Ovary (tissue), 10 donors: ENCODE measurements at places on chromosomes 11 and 22. TPM values are rescaled to one million over a fixed set of nuclear protein-coding genes. Genes with fewer than 3 reads are reported as not detected.

The ATF4 gene
- 212 TPM for total RNA-seq

The IGSF9B gene
- total RNA-seq = 8.8 TPM

The TRPC6 gene
- total RNA-seq = 1.1 TPM

The SPON1 gene
- 18.3 TPM for total RNA-seq

The SYCE3 gene
- not detected for total RNA-seq

- no peak for DNase-seq
These were observed 26.6 kb downstream of the PHLDB1 start for GRCh38 chr11:118633979-118634378.

DNA sequence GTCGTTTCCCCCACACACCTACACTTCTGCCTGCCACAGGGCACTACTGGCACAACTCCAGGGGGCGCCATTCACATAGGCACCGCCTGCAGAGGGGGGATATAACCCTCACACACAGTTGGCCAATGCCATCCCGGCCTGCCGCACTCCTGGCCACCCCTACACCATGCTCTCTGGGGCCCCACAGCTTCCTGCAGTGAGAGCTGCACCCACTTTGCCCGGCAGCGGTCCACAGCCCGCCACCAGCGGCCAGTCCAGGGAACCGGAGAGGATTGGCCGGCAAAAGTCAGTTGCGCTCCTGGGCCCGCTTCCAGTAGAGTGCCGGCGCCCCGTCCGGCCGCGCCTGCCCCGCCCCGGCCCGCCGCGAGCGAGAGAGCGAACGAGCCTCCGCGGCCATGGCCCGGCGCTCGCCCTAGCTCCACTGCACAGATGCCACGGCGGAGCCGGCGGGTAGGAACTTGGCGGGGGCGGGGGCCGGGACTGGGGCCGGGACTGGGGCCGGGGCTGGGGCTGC is 25.6 kb upstream of the SUSD2 start:
- peak; percentile 85 for DNase-seq

DNA sequence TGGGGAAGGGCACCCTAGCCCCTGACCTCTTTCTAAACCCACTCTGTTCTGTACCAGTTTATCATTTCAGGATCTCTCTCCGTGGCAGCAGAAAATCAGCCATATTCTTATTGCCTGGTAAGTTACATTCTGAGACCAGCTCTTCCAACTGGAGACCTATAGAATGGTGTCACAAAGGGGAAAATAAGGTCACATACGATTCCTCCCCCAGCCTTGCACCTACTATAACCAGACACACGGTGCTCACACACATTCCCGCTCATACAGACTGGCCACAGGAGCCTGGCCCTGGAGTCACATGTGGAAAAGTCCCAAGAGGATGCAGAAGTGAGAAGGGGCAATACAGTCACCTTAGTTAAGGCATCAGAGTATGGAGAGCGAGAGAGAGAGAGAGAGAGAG is 7.5 kb downstream of the MS4A8 start:
- DNase-seq = no peak

GRCh38 chr11:59573216-59573615 is 42.4 kb downstream of the OSBP start:
- DNase-seq = no peak

GRCh38 chr22:41838842-41839618 is 6.1 kb downstream of the SREBF2 start:
- no peak for DNase-seq

DNA sequence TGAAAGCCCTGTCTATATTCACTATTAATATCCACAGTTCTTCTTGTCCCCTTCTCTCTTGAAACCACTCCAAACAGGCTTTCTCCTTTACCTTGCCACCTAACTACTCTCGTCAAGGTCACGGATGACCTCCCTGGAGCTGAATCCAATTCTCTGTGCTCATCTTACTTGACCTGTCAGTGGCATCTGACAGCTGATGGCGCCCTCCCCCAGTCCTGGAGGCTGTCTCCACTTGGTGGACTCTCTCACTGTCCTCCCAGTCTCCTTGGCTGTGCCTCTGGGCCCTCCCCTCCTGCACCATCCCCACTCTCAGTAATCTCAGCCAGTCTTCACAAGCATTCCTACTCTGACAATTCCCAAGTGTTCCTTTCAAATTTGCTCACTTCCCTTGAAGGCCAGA is 8.7 kb downstream of the TNKS1BP1 start:
- DNase-seq = no peak

- no peak for DNase-seq
These were observed 15.3 kb upstream of the POLA2 start for GRCh38 chr11:65246506-65246905.

DNA sequence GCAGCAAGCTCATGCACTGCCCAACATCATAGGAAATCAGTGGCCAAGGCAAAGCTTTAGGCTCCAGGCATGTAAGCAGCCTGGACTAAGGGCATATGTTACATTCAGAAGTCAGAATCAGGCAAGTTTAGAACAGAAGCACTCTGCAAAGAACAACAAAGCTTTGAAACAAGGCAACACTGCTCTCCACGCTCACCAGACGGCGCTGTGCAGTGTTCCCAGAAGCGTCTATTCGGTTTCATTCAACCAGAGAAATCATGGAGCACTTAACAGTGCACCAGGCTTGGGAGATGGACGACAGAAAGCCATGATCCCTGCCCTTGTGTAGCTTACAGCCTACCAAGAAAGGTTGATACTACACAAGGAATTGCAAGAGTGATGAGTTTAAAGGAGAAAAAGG is 555.8 kb downstream of the BUD13 start:
- no peak for DNase-seq

GRCh38 chr11:56923116-56923515 is 65.6 kb upstream of the OR5AK2 start:
- DNase-seq = no peak

DNA sequence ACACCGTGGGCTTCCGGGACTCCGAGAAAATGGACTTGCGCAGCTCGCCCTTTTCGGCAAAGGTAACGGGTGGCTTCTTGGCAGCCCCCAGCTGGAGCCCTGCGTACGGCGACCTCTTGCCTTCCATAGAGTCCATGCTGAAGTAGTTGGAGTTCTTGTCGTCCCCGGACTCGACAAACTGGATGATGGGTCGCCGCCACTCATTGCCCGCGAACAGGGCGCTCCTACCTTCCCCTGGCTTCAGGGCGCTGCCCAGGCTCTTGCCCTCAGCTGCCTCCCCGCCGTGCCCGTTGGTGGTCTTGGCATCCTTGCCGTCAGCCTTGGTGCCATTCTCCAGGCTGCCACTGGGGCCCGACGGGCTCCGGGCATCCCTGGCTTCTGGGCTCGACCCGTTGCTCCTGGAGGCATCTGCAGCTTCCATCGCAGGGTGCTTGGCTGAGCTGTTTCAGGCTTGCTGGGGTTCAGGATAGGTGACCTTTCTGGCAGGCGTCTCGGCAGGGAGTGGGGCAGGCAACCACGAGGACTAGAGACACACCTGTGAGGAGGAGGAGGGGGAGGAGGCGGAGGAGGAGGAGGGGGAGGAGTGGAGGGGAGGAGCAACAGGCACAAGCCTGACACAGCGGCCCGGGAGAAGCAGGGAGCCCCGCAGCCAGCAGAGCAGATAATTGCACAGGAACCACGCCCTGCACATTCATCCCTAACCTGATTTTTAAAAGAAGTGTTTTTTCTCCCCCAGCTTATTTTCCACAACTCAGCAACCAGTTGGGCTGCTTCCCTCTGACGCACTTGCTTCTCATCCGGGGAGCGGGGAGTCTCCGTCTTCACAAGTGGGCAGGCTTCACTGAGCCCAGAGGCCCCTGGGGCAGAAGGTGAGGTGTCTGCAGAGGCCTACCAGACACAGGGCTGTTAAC is at the start of gene TRIM29:
Gene TRIM29, minus strand, starts transcription at position 503 of the 911 bp plus-strand sequence. Its CDS starts 82 bp downstream, at position 421.
- no peak for DNase-seq

DNA sequence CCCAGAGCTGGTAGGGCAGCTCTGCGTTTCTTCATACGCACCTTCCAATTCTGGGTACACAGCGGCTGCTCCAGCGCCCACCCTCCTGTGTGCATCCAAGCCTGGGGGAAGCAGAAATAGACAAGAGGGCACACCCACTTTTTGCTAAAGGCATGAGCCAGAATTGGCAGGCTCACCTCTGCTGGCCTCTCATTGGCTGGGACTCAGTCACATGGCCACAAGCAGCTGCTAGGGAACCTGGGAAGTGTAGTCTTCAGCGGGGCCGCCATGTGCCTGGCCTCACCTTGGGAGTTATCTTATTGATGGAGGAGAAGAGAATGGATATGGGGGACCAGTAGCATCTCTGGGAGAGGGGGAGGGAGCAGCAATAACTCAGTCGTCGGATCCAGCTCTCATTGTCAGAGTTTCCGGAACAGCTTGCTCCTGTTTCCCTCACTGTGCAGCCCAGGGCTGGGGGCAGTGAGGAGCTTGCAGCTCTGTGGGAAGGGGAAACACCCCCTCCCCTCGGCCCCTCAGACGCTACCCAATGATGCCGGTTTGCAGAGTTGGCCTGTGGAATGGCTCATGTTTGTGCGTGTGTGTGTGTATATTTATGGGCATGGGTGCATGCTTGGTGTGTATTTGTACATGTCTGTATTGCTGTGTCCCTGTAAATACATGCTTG is 11.8 kb upstream of the MIEF1 start:
- DNase-seq = peak; percentile 57
